DMS153 (cell line): ENCODE measurements at places on chromosomes 4 and X.
A peak's percentile ranks its signal among the peaks of the same experiment; 100 is the strongest.

DNA sequence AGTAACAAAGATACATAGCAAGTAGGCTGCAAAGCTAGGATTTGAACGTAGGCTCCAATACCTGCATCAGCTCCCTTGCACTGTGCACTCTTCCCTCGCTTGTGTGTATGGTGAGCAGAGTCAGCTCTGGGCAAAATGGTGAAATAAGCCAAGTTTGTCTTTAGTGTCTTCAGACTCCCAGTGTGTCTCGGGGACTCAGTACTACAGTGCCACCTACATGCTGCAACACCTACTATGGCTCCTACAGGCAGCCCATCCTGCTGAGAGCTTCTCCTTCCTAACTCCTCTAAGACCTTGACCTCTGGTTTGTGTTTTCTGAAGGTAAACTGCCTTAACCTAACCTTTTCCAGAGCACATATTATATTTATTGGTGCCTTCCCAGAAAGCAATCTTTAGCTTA is 42.5 kb downstream of the RTL9 start:
- no peak for DNase-seq

DNA sequence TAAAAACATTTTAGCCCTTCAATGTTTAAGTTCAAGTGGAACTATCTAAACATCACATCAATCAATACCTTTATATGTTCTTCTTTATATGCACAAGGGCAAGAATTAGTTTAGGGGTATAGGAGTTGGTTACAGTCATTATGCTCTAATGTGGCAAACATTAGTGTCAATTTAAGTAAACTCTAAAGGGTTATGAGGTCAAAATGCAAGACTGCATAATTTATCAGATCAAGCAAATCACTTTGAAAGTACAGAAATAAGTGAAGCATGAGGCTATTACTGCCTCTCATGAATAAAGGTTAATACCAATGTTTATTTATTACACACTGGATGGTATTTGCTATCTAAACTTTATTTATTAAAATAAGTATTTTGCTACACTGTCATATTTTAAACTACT is 59.7 kb downstream of the MAB21L2 start:
- no peak for DNase-seq

DNA sequence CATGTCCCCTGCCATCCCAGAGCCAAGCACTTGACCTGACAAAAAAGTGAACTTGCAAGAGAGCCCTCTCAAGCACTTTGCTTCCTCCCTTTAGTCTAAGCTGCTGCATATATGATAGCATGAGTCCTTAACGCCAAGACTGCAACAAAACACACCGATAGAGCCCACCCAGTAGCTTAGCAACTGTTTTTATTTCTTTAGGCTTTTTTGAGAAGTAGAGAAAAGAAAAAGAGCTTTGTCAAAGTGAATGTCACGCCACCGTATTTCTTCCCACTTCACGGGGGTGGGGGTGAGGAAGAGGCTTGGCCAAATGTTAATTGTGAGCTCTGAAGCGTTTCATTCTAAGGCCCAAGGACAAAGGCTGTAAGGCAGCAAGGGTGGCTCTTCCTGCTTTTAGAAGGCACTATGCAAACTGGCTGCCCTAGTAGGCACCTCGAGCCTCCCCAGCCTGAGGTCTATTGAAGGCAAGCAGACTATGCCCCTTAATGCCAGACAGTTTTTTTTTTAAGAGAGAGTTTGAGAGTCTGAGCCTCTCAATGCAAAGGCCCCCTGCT is 138.6 kb downstream of the HS6ST2 start:
- DNase-seq = no peak

GRCh38 chrX:39957816-39958566 is 139.8 kb downstream of the BCOR start:
- DNase-seq = no peak

DNA sequence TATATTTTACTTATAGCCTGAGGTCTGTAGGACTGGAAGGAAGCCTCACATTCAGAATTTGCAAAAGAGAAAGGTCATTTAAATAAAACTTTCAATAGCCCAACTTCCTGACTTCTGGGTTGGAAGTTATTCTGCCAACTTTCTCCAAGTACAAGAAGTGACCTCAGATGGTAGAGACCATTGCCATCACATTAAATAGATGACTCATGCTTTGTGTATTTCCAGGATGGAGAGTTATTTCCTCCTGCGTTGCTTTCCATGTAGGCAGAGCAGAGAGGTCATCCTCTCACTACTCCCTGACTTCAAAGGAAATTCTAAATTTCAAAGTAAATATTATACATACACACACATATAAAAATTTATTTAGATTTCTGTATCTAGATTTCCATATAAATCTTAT is 73.0 kb upstream of the NR3C2 start:
- DNase-seq = no peak

DNA sequence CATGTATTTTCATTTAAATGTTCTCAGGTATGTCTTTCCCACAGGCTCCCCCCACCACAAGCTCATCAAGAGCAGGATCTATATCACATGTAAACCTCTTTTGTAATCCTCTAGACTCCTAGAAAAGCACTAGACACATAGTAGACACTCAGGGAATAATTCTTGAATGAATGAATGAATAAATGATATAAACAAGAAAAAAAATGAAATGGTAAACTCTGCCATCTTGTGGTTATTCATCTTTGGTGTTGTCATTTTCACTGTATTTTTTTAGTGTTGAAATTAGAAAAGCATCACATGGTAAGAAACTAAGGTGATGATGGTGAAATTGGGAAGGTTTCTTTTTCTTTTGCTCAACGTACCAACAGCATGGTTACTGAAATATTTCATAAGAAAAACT is 34.2 kb upstream of the C1GALT1C1 start:
- no peak for DNase-seq

DNA sequence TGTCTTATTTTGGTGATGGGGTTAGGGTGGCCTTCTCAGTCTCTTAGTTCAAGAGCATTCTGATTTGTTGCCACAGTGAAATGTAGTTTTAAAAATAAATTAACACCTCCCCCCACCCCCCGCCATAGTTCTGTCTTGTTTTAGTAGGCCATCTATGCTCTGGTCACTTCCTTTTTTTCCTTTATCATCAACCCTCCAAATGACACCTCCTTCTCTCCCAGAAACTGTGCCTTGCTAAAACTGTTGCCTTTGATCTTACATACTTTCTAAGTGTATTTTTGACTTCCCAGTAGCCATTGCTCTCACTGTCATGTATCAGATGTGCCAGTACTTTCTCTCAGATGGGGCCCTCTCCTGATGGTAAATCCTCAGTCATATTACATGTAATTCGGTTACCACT is 14.5 kb upstream of the NDUFC1 start:
- no peak for DNase-seq

DNA sequence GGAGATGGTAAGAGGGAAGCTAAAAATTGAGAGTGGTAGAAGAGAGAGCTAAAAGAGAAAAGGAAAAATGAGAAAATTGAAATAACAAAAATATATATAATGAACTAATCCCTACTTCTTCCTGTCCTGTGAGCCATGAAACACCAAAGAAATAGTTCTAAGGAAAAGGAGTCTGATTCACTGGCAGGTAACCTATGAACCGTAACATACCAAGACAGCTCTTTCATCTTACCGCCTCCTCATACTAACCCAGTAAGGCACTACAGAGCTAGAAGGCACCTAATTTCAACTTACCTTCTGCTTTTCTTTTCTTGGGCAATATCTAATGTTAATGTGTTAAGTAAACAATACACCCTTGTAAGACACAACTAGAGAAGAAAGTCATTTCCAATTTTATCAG is 297.7 kb upstream of the DIAPH2 start:
- DNase-seq = no peak

GRCh38 chr4:181970366-181970765 is 272.8 kb upstream of the TENM3 start:
- no peak for DNase-seq

DNA sequence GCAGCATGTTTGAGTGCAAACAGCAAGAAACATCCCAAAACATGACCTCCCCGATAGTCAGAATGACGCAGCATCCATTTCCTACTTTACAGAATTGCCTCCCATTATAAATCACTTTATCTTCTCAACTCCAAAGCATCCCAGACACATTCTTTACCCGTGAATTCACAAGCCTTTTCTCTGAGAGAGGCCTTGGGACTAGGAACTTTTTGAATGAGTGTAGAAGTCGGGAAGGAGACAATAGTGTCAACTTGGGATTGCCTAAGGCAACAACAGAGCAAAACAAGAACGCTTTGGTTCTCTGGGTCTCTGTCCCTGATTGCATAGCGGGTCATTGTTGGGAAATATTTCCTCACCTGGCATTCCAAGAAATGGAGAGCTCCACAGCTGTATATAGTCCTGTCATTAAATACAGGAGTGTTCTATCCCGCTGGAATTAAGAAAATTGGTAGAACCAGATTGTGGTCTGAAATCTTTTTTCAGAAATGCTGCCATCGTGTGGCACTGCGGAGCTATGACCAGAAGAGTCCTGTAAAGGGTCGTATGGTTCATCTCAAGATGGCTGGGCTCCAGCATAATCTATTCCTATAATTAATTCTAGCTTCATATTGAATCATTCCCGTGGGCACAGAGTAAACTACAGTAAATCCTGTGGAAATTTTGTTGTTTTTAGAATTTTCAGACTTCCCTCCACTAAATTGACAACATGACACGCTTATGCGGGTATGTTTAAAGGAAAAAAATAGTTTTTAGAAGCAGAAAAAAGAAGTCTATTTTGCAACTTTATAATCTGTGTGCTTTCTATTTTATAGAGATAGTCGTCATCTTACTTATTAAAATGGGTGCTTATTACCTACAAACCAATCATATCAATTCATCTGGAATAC is 2.0 kb upstream of the SPP1 start:
- peak; percentile 2 for DNase-seq

DNA sequence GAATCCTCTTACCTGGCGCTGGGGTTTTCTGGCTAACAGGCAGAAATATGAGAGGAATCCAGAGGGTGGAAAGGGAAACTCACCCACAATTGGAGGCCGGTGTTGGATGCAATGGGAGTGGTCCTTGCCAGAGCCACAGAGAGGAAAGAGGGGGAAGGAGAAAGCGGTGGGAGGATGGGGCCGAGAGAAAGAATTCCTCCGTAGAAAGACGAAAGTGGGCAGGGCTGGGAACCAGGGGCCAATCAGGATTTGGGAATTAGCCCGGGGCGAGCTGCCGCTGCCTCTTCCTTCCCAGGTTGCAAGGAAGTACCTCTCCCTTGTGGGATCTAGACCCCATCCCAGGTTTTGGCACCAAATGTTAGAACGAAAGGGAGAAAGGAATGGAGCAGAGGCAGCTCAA is 83.1 kb upstream of the SPIN4 start:
- no peak for DNase-seq

DNA sequence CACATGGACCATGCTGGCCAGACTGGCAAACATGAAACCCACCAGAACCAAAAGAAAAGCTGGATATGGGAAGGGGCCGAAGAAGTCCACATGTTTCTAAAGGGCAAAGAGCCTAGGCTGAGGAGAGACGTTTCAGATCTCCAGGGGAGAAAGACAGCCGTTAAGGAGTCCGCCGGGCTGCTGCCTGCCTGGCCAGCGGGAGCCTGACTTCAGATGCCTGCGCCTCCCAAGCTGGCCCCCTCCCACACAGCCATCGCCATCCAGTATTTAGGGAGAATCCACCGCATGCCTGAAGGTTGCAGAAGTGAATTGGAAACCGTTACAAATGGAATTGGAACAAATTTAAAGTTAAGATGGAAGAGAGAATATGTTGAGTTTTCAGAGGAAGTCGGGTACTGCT is 2.9 kb downstream of the TBL1X start:
- DNase-seq = no peak

- no peak for DNase-seq
Observed at GRCh38 chr4:8332891-8333331, 63.4 kb downstream of the HTRA3 start.

GRCh38 chrX:3584415-3584996 is 128.9 kb downstream of the PRKX start:
- DNase-seq = no peak

- no peak for DNase-seq
Observed at GRCh38 chr4:158625544-158625943, 46.1 kb downstream of the C4orf46 start.

GRCh38 chr4:142596121-142596520 is 250.0 kb downstream of the INPP4B start:
- no peak for DNase-seq

GRCh38 chr4:141193516-141194034 is 27.1 kb upstream of the ZNF330 start:
- no peak for DNase-seq

- DNase-seq = no peak
Observed at GRCh38 chrX:87697409-87697808, 179.8 kb downstream of the KLHL4 start.

- no peak for DNase-seq
Observed at GRCh38 chr4:115272594-115272993, 159.2 kb upstream of the NDST4 start.

- DNase-seq = no peak
Observed at GRCh38 chr4:72557021-72557420, 12.0 kb downstream of the ADAMTS3 start.

DNA sequence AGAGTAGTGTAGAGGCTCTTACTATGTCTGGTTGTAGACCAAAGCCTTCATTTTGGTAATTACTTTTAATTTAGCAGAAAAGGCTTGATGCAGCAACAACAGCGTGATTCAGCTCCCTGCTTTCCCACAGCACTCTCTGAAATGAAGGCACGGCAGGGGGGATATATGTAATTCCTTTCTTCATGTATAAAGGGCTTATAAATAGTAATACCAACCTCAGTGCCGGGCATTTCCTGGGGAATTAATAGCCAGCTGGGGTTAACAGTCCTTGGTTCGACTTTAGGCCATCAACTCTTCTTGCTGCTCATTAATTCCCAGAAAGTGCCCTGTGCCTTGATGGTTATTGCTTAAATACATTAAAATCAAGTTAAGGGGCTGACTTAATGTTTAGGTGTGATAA is 669.0 kb downstream of the ZNF674 start:
- no peak for DNase-seq

GRCh38 chr4:95889662-95890061 is 49.8 kb downstream of the PDHA2 start:
- DNase-seq = no peak

DNA sequence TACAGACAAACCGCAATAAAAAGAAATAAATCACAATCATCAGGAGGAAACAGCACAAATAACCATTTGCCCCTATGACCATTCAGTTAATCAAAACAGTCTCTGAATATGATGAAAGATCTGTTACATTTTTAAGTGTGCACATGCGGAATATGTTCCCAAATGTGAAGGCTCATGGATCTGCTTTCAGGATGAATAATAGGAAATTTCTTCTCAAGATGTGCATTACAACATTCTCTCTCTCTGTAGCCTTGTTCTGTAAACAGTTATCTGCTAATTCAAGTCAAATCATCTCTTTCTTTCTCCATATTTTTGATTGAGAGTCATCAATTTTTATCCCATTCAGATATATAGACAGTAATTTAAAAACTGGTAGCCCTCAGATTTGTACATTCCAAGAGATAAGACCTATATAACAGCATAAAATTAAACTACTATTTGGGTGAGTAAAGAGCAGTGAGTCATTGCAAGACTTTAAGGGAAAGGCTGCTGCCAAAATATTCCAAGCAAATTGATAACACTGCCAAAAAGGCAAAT is 433.9 kb upstream of the ATOH1 start:
- no peak for DNase-seq
